ENCODE measurements at places on chromosomes 5 and 9.
A peak's percentile ranks its signal among the peaks of the same experiment; 100 is the strongest.

DNA sequence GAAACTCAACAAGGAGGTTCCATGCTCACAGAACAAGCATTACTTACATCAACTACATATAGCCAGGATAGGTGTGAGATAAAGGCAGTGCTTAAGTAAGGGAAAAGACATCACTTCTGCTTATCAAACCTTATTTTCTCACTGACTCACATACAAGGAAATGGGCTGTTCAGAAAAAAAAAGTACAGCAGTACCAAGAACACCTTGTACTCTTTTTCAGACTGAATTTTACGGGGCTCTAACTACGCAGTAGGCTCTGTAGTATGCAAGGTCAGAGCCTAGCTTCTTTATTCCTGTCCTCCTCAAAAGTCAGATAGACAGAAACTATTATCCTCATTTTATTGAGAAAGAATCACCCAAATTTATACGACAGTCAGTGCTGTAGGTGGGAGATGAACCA, 5.8 kb downstream of the PSMB7 start:
- no peak for DNase-seq

DNA sequence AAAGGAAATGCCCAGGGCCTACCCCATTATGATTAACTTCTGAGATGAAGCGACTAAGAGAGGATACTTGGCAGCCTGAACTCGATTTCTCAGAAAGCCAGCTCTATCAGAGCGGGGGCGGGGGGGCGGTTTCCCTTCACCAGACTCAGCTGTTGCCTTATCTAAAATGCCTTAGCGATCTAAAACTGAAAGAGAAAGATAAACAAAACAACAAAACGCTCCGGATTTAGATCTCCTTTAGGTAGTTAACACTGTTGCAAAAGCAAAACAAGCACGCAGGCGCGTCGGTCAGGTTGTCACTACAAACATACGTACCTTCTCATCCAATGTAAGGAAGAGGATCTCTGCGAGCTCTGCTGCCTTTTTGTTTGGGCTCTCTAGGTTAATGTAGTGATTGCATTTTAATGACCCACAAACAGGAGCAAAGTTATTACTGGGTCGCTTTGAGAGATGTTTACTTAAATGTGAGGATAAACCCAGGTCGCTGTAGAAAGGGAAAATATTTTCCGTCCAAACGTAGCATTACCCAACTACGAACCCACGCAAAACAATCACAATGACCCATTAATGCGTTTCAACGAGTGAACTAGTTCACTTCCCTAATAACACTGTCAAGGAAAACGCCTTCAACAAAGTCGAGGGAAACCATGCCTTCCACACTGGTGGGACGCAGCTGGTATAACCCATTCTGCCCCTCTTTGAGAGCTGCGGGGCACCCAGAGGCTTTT, 982 bp downstream of the EPB41L4A start:
- peak; percentile 82 for DNase-seq

- DNase-seq = no peak
These were observed 2.0 kb upstream of the RXFP3 start for GRCh38 chr5:33934176-33934575.

DNA sequence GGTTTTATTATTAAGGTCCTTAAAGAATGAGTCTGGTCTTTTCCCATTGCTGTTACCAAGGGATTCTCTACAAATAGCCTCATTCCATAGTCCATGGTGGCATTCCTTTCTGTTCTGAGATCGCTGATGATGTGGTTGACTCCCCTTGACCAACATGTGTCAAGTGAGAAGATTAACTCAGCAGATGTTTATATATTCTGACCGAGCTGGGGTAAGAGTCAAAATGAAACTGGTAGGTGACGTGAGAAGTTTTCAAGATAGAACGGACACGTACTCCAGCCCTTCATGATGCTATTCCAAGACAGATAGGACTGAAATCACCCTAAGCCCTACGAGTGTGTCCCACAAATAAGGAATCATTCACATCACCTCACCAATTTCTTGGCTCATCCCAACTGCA, 155.5 kb upstream of the WWC1 start:
- no peak for DNase-seq

DNA sequence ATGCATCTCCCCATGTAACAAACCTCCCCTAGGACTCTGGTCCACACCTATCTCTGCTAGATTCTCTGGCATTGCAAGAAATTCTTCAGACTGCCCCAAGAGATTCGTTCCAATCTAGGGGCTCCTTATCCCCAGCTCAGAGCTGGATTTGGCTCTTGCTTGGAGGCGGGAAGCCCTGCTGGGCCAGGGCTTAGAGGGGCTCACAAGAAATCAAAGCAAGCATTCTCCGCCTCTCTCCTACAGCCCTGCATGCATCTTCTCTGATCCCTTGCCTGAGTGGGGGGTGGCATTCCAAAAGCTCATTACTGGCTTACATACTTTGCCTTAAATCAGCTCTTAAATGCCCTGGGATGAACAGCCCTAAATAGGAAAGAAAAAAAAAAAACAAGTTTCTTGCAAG, 75.8 kb downstream of the KCNIP1 start:
- no peak for DNase-seq
